NCI-H446 (cell line): ENCODE measurements at places on chromosomes 1 and 21.

DNA sequence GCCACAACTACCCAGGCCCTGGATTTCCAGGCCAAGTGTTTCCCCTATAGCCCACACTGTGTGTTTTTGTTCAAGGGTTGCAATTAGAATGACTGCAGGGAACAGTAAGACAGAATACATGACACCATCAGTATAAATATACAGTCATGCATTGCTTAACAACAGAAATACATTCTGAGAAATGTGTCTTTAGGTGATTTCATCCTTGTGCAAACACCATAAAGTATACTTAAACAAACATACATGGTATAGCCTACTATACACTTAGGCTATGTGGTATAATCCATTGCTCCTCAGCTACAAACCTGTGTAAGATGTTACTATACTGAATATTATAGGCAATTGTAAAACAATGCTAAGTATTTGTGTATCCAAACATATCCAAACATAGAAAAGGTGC, 7.5 kb upstream of the SLC44A5 start:
- DNase-seq: no peak

GRCh38 chr1:172997941-172998361, 52.8 kb downstream of the TNFSF18 start:
- DNase-seq: no peak

DNA sequence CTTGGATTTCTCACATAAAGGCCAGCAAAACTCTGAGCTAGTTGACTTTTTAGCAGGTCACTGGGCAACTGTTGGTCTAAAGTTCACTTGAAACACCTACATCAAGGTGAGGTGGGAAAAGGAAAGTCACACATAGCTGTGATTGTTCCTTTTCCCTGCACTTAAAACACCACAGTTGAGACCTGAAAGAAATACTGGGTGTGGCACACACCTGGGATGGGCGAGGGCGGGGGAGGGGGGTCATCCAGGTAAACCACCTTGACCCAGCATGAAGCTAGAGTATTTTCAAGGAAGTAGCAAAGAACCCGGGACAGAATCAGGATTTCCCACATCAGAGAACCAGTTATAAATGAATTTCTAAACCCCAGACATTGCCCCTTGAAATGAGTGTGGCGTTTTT, 26.4 kb downstream of the ZNF697 start:
- DNase-seq: no peak

GRCh38 chr1:116376729-116377086, 3.7 kb downstream of the ATP1A1 start:
- DNase-seq: no peak

- peak; percentile 6 for DNase-seq
Measured at GRCh38 chr1:195082183-195082582, 1526.1 kb downstream of the KCNT2 start.

GRCh38 chr1:221444346-221444745, 297.5 kb downstream of the DUSP10 start:
- peak; percentile 90 for DNase-seq

- DNase-seq: no peak
Measured at GRCh38 chr1:41615981-41616380, 131.5 kb upstream of the EDN2 start.
